H7 (cell line): ENCODE measurements at places on chromosomes 12 and 14. TPM values are rescaled to one million over a fixed set of nuclear protein-coding genes. Genes with fewer than 3 reads are reported as not detected.

GRCh38 chr12:95214466-95214865, 2.8 kb downstream of the FGD6 start:
- no peak for DNase-seq

SLC6A12 gene
- total RNA-seq, result 0.31 TPM in 1 of 2 replicates, not detected in the other

DNA sequence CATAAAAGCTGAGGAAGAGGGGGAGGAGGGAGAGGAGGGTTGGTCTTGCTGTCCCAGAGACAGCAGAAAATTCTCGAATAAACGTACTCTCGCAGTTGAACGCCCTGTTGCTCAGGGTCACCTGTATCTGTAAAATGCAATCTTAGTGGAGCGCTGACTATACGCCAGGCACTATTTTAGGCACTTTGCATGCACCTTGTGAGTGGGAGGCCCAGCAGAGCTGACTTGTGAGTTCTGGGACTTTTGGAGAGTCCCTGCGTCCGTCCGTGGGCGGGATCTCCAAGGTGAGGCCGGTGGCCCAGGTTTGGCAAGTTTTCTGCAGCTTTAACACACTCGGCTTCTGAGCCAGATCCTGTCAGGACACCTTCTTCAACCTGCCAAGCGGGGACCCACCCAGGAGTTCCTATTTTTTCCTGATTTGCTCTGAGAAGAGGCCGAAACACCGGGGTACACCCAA, 32.5 kb upstream of the PLEKHG6 start:
- no peak for DNase-seq

OR10G2 gene
- not detected in 2 replicates for total RNA-seq

MANSC4 gene
- not detected in 2 replicates for total RNA-seq

STON2 gene
- total RNA-seq, result 26.9 and 28.5 TPM in 2 replicates

VWF gene
- total RNA-seq, result 1.6 and 2.3 TPM in 2 replicates

- no peak for DNase-seq
Measured at GRCh38 chr12:2018391-2018790, 14.1 kb upstream of the DCP1B start.

GRCh38 chr12:57751432-57751787, 700 bp downstream of the CDK4 start:
- no peak for DNase-seq

CLEC6A gene
- total RNA-seq, result 0.07 and 0.31 TPM in 2 replicates

DNA sequence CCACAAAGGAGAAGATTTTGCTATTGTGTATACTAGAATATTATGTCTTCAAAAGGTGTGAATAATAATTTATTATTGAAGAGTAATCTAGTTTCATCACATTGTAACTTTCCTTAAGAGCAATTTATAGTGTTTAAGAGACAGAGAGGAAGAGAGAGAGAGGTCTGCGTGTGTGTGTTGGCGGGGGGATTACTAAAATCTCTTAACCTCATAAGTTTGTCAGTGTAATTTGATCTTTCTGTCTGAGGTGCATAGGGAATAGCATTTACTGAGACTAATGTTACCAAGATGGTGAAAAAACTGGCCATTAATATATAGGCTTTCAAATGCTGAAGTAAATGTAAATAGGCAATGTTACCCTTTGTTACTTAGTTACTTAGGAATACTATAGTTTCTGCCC, 48.2 kb upstream of the BTG1 start:
- no peak for DNase-seq

- peak; percentile 49 for DNase-seq
Measured at GRCh38 chr12:12975322-12976077, 23.5 kb upstream of the GPRC5D start.

DNA sequence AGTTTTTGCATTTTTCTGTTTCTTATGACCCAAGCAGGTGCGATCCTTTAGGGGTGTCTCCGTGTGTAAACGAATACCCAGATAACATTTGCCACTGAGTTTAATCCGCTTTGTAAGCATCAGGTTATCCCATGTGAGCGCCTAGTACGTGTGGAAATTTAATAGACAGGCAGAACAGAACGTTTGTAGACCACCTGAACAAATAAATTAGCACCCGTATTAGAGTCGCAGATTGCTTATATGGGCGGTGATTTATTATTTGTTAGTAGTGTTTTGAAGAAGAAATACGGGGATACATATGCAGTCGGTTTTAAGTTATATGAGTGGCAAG, 325 bp downstream of the C12orf60 start:
- no peak for DNase-seq

DNA sequence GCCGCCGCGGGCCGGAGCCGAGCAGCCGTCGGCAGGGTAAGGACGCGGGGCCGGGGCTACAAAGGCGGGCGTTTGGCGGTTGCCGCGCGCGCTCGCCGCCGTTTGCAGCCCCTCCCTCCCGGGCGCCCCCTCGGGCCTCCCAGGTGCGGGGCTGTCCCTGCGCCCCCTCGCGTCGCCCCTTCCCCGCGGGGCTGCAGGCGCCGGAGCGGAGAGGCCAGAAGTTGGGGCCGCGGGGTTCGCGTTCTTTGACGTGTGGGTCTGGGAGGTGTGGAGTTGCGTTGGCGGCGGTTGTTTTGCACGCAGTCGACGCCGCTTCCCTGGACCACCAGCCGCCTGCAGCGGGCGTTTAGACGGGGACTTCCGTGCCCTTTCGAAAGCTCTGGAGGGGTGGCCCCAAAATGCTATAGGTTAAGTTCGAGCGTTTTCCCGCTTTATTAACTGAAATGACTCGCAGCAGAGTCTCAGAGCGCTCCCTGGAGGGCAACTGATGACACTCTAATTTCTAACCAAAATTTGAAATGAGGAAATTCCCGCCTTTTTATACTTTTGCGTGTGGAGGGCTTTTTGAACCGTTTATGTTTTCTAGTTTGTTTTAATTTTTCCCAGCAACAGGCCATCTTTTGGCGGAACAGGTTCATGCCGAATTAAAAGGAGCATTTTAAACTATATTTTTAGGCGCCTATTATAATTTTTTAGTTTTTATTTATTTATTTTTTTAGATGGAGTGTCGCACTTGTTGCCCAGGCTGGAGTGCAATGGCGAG, 902 bp downstream of the TMPO start:
- DNase-seq, result peak; percentile 91

- DNase-seq, result peak; percentile 87
Measured at GRCh38 chr12:52741375-52742195, 35.6 kb downstream of the KRT76 start.

SERPINA9 gene
- not detected in 2 replicates for total RNA-seq

ZNF605 gene
- total RNA-seq, result 5.5 and 11.0 TPM in 2 replicates

TAS2R30 gene
- total RNA-seq, result 0.14 and 1.8 TPM in 2 replicates

- DNase-seq, result peak; percentile 88
Measured at GRCh38 chr12:52965337-52965731, 16.4 kb downstream of the KRT18 start.

PLEKHA5 gene
- 33.9 and 47.1 TPM in 2 replicates for total RNA-seq

EXOC3L4 gene
- 0.21 TPM in 1 of 2 replicates, not detected in the other for total RNA-seq

- no peak for DNase-seq
Measured at GRCh38 chr14:77909911-77910310, 110.0 kb downstream of the ADCK1 start.

- peak; percentile 88 for DNase-seq
Measured at GRCh38 chr14:105144666-105145380, 23.8 kb downstream of the JAG2 start.

GRCh38 chr12:127519779-127520178, 747.2 kb upstream of the TMEM132C start:
- DNase-seq, result no peak

RDH16 gene
- 0.63 and 0.66 TPM in 2 replicates for total RNA-seq

FGF6 gene
- total RNA-seq, result not detected in 2 replicates

DNA sequence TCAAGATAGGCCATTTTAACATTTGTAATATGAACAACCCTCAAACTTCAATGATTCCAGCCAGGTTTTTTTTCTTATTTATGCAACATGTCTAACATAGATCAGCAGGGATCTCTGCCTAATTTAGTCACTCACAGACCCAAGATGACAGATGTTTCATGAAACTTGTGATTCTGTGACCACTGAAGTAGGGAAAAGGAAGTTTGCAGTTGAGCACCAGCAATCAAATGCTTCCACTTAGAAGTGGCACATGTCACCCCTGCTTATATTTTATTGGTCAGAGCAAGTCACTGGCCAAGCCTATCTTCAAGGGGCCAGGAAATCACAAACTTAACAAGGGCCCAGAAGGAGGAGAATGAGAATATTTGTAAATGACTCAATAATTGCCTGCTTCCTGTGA, 150.6 kb downstream of the BCAT1 start:
- DNase-seq, result no peak

GRCh38 chr12:91249518-91250272, 67.1 kb upstream of the DCN start:
- DNase-seq, result no peak

DNA sequence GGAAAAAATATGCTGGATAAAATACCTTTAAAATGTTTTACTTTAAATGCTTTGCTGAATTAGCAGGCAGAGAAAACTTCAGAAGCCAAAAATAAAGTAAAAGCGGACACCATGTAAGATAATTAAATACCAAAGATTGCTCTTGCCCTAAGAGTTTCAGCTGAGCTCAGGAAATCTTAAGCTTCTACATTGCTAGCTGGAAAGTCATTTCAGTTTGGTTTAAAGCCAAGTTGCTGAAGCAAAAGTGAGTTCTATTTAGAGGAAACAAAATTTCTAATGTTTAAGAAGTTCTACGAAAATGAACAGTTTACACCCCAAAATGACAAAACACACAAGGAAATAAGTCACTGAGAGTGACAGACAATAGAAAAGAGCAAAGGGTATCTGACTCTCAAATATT, 310.0 kb downstream of the ADAMTS20 start:
- no peak for DNase-seq

GRCh38 chr14:74655599-74656395, 43.8 kb upstream of the LTBP2 start:
- no peak for DNase-seq

- DNase-seq, result no peak
Measured at GRCh38 chr12:41439801-41440200, 251.7 kb downstream of the PDZRN4 start.

DNA sequence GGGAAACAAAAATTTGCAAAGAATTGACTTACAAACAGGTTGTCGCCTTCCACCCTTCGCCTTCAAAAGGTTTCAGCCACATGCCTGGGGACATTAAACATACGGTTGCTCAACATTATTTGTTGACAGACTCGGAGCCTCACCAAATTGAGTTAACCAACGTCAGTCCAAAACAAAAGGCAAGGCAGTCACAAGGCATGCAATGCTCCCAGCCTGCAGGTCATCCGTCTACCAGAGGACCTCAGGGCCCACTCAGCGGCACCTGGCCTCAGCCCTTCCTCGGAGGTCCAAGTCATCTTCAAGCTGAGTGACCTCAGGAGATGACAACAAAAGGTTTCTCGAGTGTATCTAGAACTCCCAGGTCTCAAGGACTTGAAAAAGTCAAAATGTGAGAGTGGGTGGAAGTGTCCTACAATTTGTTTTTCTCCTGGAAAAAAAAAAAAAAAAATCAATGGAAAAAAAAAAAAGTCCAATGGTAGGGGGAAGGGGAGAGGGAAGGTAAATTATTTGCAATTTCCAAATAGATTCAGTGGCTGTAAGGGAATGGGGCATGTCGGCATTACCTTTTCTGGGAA, 64.3 kb downstream of the KDM2B start:
- DNase-seq, result peak; percentile 39

DNA sequence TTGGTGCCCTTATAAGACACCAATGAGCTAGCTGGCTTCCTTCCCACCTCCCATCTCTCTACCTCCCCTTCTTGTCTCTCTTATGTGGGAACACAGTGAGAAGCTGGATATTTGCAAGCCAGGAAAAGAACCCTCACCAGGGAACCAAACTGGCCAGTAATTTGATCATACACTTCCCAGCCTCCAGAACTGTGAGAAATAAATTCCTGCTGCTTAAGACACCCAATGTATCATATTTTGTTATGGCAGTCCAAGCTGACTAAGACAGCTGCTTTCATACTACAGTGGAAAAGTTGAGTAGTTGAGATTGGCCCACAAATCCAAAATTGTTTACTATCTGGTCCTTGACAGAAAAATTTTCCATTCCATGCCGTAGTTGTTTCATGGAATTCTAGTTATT, 269.0 kb downstream of the KCNH5 start:
- DNase-seq, result no peak

RTL1 gene
- total RNA-seq, result not detected in 2 replicates

GRCh38 chr14:80275208-80275850, 64.0 kb upstream of the DIO2 start:
- no peak for DNase-seq
